LHCN-M2 (cell line): ENCODE measurements at places on chromosomes 7 and 10.
A peak's percentile ranks its signal among the peaks of the same experiment; 100 is the strongest.

GRCh38 chr10:113853578-113854012, 287 bp downstream of the DCLRE1A start:
- no peak for DNase-seq

GRCh38 chr7:106887421-106887820, 22.3 kb downstream of the PIK3CG start:
- DNase-seq = no peak

DNA sequence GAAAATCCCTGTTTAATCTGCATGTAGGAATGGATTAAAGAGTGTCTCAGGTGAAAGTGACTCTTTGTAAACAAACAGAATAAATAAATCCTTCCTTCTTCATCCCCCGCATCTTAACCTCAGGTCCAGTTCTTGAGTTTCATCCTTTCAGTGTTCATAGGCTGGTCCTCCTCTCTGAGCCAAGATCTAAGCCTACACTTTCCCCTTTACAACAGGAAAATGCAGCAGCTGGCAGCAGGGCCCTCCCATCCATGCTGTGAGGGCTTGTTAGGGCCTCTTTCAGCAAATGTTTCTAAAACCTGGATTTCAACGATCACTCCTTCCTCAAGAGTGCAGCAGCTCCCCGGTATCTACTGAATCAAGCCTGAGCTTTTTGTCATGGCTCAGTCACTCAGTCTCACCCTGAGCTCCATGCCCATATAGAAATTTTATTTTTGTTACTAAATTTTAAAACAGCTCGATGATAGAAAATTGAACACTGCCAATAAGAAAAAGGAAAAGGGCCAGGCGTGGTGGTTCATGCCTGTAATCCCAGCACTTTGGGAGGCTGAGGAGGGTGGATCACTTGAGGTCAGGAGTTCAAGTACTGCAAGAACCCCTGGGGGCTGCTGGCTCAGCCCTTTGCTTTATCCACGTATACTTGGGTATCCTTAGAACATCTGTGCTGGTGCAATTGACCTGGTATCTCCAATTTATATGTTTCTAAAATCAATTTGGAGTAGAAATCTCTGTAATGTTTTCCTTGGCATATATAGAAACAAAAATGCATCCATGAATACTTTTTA, 15.6 kb downstream of the BLNK start:
- no peak for DNase-seq

DNA sequence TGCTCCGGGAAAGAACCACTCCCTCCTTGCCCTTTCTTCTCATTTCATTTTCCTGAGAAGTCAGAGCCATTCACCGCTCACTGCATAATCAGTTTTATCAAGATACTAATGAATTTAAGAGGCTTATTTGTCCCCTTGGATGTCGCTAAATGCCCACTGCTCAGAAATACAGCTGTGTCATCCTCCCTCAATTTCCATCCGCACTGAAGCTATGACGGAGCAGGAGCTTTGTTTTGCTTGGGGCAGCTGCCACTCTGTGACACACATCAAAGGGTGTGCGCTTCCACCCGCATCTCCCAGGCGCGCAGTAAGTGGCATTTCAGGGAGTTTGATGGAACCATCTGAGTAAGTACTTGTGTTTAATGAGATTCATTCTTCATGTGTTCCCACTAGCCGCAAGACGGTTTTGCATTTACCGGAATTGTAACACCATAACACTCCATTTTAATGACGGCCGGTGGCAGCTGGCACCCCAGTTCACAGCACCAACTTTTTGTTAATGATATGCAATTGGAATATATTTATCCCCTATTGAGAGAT, 103.8 kb upstream of the PARD3 start:
- peak; percentile 63 for DNase-seq

DNA sequence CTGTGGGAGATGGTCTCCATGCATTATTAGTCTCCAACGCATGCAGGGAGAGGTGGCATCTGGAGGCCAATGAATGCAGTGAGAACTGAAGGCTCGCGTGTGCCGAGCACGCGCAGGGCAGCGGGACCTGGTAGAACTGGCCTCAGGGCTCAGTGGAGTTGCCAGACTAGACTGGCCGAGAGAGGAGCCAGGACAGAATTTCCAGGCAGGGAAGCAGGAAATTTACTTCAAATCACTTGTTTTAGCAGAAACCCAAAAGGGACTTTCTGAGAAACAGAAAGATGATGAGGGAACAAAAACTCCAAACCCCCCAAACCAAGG, 311.0 kb upstream of the IMMP2L start:
- DNase-seq = no peak

- DNase-seq = no peak
Observed at GRCh38 chr7:45415265-45415664, 158.9 kb upstream of the ADCY1 start.
